GM04503 (cell line): ENCODE measurements at places on chromosomes 16 and 17.

DNA sequence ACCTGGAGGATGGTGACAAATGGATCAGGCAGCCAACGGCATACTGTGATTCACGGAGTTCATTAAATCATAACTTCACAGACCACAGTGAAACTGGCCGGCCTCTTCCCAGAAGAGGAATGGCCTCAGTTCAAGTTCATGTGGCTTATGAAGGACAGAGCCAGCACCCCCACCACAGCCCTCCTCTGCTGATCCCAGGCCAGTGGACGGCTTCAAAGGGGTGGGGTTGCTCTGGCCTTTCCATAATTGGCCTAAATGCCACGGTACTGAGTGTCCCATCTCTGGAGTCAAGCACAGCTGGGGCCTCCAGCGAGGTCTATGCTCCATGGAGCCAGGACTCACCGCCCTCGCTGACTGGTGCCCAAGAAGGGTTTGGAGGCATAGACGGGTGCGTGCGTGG, 21.4 kb downstream of the GALNS start:
- no peak for DNase-seq

GRCh38 chr16:68259007-68259825, 5.1 kb upstream of the SLC7A6 start:
- DNase-seq = no peak

DNA sequence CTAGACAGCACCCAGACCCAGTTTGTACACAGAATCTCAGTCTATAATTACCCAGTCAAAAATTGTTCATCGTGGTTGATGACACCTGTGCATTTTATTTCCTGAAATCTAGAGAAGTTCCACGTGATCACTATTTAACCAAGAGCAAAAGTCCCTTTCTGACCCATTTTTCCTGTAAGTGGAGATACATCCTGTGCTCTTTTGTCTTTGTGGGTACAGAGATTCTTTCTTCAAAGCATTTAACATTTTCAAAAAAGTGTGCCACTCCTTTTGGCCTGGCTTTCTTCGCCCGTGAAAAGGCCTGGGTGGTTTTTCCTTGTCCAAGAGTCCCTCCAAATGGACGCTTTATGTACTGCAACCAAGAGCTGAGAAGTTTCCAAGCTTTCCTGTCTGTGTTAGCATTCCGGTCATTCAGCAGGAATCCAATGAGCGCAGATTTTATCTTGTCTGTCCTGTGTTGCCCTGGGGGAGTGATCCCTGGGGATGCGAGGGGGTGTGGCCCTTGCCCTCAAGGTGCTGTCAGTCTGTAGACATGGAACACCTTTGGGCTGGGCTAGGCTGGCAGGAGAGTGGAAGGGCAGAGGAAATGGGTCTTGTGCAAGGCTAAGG, 161.1 kb upstream of the CACNG5 start:
- DNase-seq = peak; percentile 37

DNA sequence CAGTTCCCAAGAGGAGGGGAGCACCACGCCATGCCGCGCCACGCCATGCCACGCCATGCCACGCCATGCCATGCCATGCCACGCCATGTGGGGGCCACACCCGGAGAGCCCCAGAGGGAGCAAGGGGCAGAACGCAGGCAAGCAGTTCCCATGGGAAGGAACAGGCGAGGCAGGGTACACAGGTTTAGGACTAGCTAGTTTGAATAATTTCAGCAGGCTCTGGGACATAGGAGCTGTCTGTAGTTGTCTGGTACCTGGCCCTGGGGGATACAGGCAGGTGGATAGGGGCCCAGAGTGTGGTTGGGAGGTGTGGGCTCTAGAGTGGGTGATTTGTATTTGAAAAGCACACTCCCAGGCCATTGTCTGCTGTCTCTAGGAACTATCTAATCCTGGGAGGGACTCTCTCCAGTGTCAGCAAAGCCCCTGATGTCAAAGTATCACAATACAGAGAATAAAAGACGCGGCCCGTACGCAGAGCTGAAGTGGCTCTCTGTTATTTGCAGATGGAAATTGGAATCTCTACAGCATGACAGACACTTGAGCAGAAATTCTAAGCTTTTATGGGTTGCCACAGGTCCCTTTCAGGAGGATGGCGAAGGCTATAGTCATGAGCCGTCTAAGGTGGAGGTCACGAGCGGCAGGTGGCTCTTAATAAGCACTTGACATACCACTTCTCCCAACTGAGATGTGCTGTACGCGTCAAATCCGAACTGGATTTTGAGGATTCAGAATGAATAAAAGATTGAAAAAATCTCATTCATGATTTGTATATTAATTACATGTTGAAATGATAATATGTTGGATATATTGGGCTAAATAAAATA, 220.8 kb upstream of the TNRC6C start:
- DNase-seq = no peak

- no peak for DNase-seq
Observed at GRCh38 chr17:73947281-73947965, 256.1 kb upstream of the RPL38 start.
